ENCODE measurements at places on chromosomes 13 and 19. TPM values are rescaled to one million over a fixed set of nuclear protein-coding genes. Genes with fewer than 3 reads are reported as not detected.
A peak's percentile ranks its signal among the peaks of the same experiment; 100 is the strongest.

GRCh38 chr13:27128825-27129627, 42.6 kb downstream of the USP12 start:
- DNase-seq, result peak; percentile 32
- H3K4me3 ChIP-seq, result no peak overlapping the region
- no peaks in the 10 kb centered on the region for H3K27me3 ChIP-seq
- no peaks in the 10 kb centered on the region for H3K36me3 ChIP-seq
- H3K27ac ChIP-seq, result no peak overlapping the region

GRCh38 chr13:20473139-20473538, 52.5 kb downstream of the CRYL1 start:
- H3K27me3 ChIP-seq, result no peaks in the 10 kb centered on the region
- no peaks in the 10 kb centered on the region for H3K36me3 ChIP-seq
- no peaks in the 10 kb centered on the region for H3K4me1 ChIP-seq
- peak; percentile 86 for DNase-seq

GRCh38 chr13:94157705-94158218, 321.7 kb downstream of the DCT start:
- H3K27ac ChIP-seq, result no peak overlapping the region
- DNase-seq, result no peak
- peaks cover 11% of the 10 kb centered on the region for H3K4me1 ChIP-seq
- H3K27me3 ChIP-seq, result no peaks in the 10 kb centered on the region

DNA sequence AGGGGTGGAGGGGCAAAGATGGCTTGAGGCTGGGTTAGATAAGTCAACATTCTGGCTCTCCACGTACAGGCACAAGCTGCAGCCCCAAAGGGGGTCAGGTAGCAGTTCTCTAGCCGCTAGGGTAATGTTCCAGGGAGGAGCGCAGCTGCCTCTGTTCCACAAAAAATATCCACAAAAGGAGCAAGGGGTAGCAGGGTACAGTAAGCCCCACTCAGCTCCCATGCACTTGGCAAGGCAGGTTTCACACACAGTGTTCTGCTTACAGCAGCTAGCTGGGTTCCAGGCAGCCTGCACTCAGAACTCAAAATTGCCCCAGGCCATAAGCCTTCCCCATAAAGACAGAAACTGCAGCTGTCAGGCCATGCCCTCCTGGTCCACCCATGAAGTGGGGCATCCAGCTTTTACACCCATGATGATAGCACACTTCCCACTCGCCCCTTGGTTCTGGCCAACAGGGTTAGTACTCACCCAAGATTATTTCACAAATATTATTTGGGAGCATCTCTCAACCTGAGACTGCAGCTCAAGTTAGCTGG, 130.0 kb downstream of the CYSLTR2 start:
- no peaks in the 10 kb centered on the region for H3K36me3 ChIP-seq
- H3K4me1 ChIP-seq, result peaks cover 14% of the 10 kb centered on the region
- no peaks in the 10 kb centered on the region for H3K27me3 ChIP-seq
- H3K27ac ChIP-seq, result peak overlapping the region; percentile 40

The ZNF540 gene
- total RNA-seq, result 2.1 TPM

The MEIOSIN gene
- total RNA-seq, result not detected

The ZNF506 gene
- total RNA-seq, result 14.8 TPM

The GRIN2D gene
- total RNA-seq, result under 0.01 TPM

The CLDND2 gene
- not detected for total RNA-seq
